ENCODE measurements at places on chromosomes 5 and 9.

- no peak for DNase-seq
Measured at GRCh38 chr5:97840643-97841042, 657.6 kb upstream of the RIOK2 start.

DNA sequence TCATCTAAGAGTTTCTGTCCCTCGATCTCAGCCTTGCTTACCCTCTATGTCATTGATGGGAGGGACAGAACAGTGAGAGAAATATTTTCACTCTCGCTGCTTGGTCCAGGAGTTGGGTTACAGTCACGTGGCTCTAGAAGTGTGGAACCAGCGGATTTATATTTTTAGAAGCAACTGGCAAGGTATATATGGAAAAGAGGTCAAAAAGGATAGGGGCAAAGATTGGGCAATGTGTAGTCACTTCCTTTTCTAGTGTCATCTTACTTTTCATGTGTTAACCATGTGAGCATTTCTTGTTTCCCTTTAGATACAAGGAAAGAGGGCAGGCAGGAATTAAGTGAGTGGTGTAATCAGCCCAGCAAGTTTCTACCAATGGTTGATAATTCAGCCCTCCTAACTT lies 111.5 kb upstream of the ZNF366 start:
- no peak for DNase-seq

DNA sequence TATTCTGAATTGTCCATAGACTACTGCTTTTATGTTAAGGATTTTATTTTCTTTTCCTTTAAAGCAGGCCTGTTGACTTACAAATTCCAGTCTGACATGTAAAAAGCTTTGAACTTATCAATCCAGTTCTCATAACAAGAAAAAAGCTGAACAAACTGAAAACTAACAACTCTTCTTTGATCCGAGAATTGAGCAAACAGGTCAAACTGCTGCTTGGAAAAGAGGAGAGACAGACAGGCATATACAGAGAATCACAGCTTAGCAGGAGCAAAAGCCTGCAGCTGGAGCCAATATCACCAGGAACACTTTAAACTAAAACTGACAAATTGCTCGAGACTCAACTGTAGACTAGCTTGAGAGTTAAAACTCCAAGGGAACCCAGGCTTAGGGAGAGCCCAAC lies 85.8 kb downstream of the HINT1 start:
- DNase-seq: no peak

DNA sequence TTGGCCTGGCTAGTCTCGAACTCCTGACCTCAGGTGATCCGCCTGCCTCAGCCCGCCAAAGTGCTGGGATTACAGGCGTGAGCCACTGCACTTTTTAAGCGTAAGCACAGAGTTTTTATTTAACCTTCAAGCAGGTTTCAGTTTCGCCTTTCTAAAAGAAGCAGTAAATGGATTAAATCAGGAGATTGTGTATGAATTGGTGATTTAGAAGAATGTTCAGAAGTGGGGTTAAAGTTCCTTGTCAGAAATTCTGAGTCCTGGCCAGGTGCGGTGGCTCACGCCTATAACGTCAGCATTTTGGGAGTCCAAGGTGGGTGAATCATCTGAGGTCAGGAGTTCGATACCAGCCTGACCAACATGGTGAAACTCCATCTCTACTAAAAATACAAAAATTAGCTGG lies 12.2 kb downstream of the HSPA4 start:
- no peak for DNase-seq

- DNase-seq: no peak
Measured at GRCh38 chr5:91727463-91727862, 344.3 kb upstream of the ARRDC3 start.

DNA sequence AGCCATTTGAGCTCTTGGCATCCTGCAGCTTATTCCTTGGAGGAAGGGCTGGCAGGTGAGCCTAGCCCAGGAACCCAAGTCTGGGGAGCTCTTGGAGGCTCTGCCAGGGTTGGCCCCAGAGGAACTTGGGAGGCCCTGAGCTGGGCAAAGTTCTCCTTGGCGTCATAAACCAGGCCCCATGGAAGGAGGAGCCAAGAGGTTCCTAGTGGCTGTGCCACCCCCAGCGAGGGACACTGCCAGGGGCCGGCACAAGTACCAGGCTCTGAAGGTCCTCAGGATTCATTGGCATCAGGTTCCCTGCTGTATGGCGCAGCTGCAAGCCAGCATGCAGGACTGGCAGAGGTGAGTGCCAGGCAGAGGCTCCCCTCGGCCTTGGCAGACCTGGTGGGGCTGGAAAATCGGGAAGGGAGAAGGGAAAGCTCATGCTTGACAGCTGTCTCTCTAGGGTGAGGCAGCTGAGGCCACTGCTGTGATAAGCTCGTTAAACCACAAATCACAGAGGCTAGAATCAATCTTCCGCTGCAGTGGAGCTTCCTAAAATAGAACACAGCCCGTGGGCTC lies 54.6 kb upstream of the SYNPO start:
- no peak for DNase-seq

DNA sequence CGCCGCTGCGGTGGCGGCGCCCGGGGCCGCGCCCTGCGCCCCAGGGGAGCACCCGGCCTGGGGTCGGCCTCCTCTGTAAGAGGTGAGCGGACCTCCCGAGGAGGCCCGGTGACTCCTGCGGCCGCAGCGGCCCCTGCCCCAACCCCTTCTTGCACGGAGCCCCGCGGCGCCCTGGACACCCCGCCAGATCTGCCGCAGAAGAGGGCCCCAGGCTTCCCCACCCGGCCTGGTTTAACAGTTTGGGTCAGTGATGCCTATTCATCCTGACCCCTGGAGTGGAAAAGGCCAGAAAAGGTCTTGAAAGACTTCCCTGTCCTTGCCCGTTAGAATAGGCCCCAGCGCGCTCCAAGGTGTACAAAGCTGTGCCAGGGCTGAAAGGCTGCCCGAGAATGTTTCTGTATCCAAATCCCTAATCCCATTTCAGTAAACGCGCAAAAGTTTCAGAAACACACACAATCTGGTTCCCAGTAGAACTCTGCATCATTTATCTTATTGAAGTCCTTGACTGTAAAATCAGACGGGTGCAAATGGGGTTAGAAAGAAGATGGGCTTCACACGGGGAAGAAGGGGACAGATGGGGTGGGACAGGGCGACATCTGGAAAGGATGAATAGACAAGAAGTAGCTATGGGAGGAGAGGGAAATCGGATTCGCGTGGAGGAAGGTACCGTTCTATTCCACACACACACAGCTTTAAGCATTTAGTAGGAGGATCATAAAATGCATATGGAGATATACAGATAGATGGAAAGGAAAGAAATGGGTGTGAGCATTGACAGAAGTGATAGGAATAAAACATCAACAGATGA lies 1.1 kb upstream of the SSBP2 start:
- no peak for DNase-seq

DNA sequence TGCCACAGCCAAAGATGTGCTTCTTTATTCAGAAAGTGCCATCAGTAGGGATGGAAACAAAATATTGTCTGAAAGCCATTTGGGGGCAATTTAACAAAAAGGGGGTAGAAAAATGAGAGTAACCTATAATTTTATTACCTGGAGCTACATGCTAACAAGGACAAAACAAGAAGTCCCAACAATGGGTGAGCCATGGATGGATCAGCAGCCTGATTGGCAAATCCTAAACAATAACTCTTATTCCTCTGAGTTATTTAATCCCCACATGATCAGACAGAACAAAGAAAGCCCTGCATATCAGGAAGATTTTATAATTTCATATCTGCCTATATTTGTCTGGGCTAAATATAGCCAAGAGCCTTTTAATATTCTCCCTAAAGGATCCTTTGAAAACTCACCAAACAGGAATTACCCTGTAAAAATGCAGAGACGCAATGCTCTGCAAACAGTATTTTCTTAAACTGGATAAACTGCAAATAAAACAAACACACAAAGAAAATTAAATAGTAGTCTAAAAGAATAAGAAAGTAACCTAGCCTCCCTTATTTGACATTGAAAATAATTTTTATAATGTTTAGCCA lies 483.4 kb downstream of the ZNF608 start:
- no peak for DNase-seq

DNA sequence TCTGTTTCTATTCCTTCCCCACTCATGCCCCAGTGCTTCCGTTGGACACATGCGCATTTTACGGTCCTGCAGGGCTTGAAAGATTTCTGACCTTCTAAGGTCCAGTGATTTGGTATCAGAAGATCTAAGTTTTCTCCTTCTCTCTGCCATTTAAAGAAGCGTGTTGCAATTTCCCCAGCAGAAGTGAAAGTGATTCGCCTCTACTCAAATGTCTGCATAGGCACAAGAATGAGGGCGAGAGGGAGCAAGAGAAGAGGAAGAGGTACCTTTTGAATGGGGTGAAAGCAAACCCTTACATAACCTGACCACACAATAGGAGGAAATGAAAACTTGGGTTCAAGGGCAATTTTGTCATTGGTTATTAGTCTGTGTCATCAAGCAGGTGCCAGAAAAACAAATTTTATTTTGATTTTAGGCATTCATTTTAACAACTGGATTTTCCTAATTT lies 31.7 kb upstream of the NR3C1 start:
- DNase-seq: no peak

Measured in hepatocyte (in vitro differentiated cells).